Femur (tissue), 1 donor: ENCODE measurements at places on chromosomes 1 and 21.

DNA sequence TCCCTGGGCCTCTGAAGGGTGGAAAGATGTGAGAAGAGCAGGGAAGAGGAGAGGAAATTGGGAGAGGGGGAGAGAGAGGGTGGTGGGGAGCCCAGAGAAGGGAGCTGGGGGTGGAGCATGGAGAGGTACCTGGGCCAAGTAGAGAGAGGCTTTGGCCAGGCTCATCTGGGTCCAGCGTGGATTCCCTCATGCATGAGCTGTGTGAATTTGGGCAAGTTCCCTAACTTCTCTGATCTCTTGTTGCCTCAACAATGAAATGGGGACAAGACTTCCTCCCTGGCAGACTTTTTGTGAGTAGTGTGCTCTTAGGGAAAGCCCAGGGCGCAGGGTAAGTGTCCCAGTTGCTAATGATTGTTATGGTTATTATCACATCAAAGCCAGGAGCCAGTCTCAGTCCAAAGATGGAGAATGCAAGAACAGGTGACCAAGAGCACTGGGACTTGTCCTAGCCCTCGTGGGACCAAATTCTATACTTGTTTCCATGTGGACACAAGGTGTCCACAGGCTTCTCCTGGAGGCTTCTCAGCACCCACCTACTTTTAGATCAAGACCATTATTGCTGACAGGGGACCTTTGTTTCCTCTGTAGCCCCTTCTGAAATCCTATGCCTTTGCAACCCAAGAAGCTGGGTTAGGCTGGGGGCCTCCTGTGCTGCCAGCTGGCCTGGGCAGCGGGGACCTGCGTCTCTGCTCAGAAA is 13.9 kb downstream of the IL6R start:
- no peak for DNase-seq

- DNase-seq: no peak
Measured at GRCh38 chr21:32370998-32371766, 21.6 kb downstream of the URB1 start.

DNA sequence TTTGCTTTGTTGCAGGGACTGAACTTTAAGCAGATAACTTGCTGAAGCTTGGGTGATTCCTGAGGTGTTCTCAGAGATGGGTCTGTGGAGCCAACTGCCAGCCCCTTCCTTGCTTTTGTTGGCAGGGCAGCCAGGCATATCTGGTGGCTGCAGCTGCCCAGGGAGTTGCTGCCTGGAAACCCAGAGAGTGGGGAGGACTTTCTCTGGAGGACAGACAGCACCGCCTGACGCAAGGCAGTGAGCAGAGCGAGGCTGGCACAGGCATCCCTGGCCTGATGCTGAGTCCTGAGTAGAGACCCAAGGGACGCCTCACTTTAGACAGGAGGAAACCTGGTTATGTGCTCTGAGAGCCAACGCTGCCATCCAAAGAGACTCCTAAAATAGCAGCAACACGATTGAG is 9.8 kb upstream of the OLFML2B start:
- peak; percentile 77 for DNase-seq

GRCh38 chr1:18879791-18880309 is 20.4 kb upstream of the TAS1R2 start:
- no peak for DNase-seq
